ENCODE measurements at places on chromosomes 12 and 14.

- no peak for DNase-seq
Measured at GRCh38 chr14:51743588-51744000, 91.9 kb downstream of the FRMD6 start.

- DNase-seq, result no peak
Measured at GRCh38 chr14:73477618-73478266, 13.0 kb upstream of the RIOX1 start.

- no peak for DNase-seq
Measured at GRCh38 chr14:99234355-99234754, 37.6 kb downstream of the BCL11B start.

DNA sequence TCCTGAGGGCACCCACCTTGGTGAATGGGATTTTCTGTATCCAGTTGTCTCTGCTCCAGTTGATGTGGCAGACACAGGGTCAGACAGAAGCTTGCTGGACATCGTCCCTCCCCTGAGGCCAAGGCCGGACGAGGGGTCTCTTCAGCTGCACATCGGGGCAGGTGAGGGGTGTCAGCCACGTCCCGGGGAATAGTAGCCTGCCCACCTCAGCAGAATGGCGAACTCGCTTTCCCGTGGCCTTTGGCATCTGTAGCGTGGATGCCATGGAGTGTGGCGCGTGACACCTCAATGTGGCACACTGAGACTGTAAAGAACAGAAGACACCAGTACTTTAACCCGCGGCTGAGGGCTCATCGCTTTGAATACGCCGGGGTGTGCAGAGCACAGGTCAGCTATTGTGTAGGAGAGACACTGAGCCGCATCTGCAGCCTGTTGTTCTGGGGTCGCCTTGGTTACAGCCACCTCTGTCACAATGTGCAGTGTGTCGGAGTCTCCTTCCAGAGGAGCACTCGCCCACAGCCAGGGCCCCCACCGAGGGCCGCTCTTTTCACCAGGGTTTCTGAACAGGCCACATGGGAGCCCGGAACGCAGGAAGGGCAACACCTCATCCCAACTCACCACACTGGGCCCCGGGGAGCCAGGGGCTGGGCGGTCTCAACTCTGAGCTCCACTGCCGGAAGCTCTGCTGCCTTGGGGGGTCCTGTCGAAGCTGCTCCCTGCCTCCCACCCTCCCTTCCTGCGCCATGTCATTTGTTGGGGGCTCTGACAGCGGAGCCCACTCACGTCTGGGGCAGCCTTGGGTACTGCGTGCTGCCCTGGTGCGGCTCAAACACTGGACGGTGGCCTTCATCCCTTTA lies 77.0 kb downstream of the ADGRD1 start:
- DNase-seq, result no peak

DNA sequence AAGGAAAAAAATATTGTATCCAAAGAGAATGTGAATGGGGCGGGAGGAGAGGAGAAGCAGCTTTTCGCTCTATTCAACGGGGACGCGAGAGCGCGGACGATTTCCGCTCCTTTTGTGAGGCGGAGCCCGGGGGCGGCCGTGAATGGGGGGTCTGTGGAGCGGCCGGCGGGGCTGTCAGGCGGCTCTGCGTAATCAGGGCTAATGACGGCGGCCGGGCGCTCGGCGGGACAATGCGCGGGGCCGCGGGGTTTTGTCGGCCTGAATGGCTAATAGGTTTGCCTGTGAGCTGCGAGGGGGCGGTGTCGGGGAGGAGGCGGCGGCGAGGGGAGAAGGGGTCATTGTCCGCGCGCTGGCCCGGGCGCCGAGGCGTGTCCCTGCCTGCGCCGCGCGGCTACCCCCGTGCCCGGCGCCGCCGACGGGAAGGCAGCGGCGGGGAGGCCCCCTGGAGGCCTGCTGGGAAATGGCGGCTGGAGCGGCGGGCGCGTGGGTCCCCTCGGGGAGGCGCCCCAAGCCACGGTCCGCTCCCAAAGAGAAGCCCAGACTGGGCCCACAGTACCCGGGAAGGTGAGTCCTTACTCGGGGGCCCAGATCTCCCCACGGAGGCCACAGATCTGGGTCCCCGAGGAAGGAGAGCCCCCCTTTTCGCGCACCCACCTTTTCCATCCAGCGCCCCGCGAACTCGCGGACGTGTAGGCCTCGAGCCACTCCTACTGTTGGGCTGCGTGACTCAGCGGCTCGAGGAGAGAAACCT lies 6.0 kb downstream of the SIX6 start:
- no peak for DNase-seq

- DNase-seq, result no peak
Measured at GRCh38 chr12:15701206-15701605, 88.0 kb downstream of the EPS8 start.

DNA sequence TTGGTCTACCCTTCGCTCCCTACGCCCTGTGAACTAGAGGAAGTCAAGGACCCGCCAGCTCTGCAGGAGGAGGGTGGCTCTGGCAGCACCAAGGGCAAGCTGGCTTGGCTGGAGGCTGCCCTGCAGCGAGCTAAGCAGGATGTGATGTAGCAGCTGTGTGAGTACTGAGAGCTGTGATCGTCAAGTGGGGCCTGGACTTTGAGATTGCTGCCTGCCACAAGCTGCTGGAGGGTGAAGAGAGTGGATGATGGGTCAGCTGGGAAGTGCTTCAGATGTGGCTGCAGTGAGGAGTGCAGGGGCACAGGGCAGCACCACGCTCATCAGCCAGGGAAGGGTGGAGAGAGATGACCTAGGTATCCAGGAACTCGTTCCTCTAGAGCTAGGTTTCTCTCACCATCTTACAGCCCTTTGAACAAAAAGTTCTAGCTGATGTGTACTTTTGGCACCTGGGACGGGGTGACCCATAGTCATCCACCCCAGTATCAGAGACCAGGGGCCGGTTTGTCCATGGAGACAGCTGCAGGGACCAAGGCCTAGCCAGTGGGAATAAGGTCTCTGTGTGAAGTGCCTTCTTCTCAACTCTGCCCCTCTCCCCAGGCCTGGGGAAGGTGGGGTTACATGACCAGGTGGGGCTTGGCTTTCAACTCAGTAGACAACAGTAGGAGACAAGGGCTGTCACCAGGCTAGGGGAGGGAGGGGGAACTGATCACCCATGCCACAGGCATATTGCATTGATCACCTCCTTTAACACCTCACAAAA lies 3.2 kb downstream of the KRT86 start:
- no peak for DNase-seq

- DNase-seq, result no peak
Measured at GRCh38 chr14:89428546-89429198, 11.6 kb upstream of the FOXN3 start.

DNA sequence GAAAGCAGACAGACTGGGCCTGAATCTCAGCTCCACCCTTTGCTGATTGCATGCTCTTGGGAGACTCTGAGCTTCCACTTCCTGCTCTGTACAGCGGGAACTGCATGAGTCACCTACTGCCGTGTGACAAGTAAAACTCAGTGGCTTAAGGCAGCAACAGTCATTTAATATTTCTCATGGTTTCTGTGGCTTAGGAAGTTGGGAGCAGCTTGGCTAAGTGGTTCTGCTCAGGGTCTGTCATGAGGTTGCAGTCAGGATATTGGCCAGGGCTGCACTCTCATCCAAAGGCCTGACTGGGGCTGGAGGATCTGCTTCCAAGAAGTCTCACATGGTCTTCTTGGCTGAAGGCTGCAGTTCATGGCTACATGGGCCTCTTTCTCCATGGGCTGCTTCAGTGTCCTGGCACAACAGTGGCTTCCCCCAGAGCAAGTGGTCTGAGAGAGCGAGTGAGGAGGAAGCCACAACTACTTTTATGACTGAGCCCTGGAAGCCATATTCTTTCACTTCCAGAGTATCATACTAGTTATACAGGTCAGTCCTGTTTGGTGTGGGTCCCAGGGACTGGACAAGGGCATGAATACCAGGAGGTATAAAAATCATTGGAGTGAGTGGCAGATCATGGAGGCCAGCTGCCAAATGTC lies 49.7 kb downstream of the FAM222A start:
- DNase-seq, result peak; percentile 11

DNA sequence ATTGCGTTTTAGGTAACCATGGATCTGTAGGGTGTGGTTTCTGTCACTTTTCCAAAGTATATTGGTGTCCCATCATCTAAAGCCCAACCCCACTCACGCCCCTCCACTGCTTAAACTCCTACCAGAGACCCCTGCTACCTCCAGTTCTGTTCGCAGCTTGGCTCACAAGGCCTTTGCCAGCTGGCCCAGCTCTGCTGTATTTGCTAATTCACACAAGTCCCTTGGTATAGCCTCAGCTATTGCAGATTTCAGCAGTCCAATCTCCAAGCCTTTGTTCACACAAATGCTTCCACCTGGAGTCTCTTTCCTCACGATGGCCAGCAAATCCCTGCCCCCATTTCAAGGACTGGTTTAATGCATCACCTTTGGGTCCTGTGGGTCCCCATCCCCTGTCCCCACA lies 24.2 kb downstream of the ISCA2 start:
- no peak for DNase-seq

DNA sequence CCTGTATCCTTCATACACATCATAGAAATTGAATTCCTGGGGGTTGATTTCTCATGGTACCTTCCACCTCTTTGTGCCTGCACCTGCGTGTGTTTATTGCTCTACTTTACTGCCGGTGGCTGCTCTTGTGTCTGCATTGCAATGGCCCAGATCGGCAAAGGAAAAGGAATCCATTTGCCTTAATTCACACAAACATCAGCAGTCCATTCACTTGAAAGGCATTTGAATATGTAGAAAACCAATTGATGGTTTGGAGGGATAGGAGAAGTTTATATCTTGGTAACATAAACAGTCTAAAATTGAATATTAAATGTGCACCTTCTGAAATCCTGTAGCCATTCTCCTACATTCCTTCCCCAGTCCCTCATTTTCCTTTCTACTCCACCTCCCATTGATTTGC lies 74.0 kb downstream of the SNAPC1 start:
- no peak for DNase-seq

DNA sequence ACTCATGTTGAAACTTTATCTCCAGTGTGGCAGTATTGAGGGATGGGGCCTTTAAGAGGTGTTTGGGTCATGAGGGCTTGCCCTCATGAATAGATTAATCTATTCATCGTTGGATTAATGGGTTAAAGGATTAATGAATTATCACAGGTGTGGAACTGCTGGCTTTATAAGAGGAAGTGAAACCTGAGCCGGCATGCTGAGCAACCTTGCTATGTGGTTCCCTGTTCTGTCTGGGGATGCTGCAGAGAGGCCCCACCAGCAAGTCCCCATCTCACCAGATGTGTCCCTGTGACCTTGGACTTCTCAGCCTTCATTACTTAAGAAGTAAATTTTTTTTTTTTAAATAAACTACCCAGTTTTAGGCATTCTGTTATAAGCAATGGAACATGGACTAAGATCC lies 109.6 kb downstream of the DYRK2 start:
- no peak for DNase-seq

GRCh38 chr12:50197297-50197727 lies 30.1 kb upstream of the CERS5 start:
- DNase-seq, result no peak

GRCh38 chr14:74346341-74346740 lies 1.9 kb upstream of the VRTN start:
- no peak for DNase-seq

- DNase-seq, result no peak
Measured at GRCh38 chr12:44287545-44287944, 451.7 kb downstream of the TMEM117 start.

GRCh38 chr14:35398071-35398584 lies 6.4 kb downstream of the NFKBIA start:
- no peak for DNase-seq

DNA sequence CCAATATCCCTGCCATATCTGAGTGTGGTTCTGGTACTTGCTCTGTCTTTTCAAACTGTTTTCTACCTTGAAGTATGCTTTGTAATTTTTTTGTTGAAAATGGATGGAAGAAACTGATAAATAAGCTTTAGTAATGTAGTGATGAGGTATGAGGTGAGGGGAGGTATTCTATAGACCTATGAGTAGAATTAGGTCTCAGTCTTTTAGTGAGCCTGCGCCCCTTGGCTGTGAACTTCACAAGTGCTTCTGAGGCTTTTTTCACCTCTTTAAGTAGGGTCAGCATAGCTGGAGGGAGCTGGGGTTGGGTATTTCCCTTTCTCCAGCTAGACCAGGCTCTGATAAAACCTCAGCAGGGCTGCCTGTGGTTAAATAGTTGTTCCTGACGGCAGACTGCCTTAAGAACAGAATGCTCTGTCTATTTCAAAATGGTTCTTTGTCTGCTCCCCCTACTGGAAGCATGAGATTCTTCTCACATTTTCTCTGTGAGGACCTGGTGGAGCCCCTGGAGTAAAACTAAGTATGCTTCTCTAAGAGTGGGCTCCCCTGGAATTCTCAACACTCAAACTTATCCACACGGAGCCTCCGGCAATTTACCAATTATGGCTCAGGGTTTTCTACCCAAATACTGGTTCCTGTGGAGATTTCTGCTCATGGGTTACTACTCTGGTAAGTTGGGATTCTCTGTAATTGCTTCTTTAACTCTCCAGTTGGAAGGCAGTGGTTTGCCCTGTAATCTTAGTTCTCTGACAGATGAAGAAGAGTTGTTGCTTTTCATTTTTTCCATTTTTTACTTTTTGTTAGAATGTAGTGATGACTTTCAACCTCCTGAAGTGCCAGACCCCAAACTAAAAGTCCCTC lies 13.1 kb downstream of the KRT5 start:
- peak; percentile 22 for DNase-seq

GRCh38 chr12:58363971-58364370 lies 422.6 kb downstream of the ATP23 start:
- no peak for DNase-seq

- no peak for DNase-seq
Measured at GRCh38 chr12:126993898-126994297, 1273.1 kb upstream of the TMEM132C start.

DNA sequence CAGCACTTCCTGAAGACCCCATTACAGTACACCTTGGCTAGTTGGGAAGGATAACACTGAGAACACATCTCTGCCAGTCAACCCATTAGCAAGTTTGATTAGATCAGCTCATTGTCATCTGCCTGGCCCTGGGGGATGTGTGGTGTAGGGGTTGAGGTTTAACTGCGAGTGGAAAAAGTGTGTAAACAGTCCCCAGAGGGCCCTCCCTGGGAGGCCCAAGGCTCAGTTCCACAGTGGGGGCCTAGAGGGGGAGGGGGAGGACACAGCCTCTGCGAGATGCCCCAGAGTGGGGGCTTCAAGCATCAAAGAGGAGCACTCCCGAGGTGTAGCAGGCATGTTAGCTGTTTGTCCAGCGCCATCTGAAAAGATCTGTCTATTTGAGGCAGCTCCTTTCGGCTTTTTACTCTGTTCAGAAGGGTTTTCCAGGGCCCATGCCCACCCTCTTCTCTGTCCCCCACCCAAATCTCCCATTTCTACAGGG lies 344 bp downstream of the LPAR5 start:
- no peak for DNase-seq

DNA sequence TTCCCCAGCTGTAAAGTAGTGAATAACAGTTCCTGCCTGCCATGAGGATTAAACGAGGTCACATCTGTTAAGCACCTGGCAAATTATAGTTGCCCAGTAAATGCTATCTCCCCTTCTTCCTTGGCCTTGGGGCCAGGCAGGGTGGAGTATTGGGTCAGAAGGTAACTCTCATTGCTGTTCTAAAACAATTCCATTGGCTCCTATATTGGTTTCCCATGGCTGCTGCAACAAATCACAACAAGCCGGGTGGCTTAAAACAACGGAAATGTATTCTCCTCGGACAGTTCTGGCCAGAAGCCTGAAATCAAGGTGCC lies 31.9 kb downstream of the MMAB start:
- DNase-seq, result no peak

- no peak for DNase-seq
Measured at GRCh38 chr14:102971314-102971713, 48.9 kb downstream of the AMN start.

GRCh38 chr12:8078398-8078797 lies 3.7 kb upstream of the NECAP1 start:
- peak; percentile 64 for DNase-seq
